ENCODE measurements at places on chromosomes 3 and 15.

DNA sequence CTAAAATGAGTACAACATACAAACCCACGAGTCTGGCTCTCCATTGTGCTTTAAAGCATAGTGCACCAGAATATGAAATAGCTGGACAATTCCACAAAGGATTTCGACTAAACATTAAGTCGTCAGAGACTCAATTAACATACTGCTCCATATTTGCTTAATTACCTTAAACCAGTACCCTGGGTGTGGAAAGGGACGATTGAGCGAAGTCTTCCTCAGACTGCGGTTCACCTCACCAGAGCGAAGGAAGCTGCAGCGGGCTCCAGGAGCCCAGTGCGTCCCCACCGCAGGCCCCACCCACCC is 218 bp upstream of the TRPC1 start:
- no peak for DNase-seq

DNA sequence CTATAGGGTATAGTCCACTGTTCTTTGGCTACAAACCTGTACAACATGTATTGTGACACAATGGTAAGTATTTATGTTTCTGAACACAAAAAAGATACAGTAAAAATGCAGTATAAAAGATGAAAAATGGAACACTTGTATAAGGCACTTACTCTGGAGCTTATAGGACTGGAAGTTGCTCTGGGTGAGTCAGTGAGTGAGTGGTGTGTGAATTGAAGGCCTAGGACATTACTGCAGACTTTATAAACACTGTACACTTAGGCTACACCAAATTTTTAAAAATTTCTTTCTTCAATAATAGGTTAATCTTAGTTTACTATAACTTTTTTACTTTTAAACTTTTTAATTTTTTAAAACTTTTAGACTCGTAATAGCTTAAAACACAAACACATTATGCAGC is 10.5 kb upstream of the PDZRN3 start:
- no peak for DNase-seq

DNA sequence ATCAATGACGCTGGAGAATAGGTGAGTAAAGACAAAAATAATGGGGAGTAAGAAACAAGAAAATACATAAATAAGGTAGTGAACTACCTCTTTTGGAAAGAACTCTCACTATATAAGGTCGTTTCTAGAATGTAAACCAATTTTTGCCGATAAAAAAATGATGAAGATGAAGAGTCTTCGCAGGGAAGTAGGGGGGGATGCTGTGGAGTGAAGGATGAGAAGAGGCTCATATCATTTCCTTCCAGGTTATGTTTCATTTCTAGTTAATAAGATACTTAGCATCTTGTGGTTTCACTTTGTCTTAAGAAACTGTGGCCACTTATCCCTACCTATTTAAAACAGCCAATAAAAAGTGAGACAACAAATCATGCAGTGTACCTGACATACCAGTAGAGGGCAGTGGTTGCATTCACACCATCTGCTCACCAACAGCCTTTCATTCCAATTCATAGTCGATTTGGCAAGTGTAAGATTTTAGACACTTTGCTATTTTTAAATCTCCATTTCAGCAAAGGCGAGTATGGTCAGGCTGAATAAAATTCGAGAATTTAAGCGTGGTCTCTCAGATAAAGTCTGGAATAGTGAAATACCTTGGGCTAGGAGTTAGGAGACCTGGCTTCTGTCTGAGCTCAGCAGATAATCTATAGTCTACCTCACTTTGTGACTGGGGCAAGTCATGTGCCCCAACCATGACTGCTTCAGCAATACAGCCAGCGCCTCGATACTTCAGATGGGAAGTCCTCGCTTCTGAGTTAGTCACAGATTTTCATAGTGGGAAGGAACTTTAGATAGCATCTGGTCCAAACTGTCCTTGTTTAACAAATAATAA is 28.9 kb upstream of the ICE2 start:
- peak; percentile 44 for DNase-seq

DNA sequence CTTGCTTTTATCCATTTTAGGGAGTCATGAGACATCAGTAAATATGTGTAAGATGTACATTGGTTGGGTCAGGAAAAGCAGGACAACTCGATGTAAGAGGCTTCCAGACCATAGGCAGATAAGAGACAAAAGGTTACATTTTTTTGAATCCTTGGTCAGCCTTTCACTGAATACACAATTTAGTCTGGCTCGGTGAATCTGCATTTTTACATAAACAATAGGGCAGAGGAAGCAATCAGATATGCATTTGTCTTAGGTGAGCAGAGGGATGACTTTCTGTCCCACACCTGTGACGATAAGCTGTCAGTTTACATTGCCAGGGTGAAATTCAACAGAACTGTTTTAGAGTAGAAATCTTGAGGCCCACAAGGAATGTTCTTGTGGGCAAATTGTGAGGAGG is 20.6 kb downstream of the NPAP1 start:
- no peak for DNase-seq

- DNase-seq, result peak; percentile 2
Observed at GRCh38 chr3:38805765-38806386, 10.1 kb downstream of the SCN10A start.

- DNase-seq, result no peak
Observed at GRCh38 chr15:51642696-51643095, 20.1 kb upstream of the DMXL2 start.

DNA sequence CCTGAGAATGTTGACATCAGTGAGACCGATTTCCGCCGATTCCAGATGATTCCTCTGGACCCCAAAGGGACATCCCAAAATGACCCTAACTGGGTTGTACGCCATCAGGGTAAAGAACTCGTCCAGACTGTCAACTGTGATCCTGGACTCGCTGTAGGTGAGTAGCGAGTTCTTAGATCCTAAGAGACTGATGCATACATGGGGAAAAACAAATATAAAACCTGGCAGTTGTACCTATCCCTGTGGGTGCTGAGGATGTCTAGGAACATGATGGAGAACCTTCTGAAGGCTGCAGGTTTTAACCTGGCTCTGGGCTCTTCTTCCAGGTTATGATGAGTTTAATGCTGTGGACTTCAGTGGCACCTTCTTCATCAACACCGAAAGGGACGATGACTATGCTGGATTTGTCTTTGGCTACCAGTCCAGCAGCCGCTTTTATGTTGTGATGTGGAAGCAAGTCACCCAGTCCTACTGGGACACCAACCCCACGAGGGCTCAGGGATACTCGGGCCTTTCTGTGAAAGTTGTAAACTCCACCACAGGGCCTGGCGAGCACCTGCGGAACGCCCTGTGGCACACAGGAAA is 12.3 kb downstream of the THBS1 start:
- no peak for DNase-seq

DNA sequence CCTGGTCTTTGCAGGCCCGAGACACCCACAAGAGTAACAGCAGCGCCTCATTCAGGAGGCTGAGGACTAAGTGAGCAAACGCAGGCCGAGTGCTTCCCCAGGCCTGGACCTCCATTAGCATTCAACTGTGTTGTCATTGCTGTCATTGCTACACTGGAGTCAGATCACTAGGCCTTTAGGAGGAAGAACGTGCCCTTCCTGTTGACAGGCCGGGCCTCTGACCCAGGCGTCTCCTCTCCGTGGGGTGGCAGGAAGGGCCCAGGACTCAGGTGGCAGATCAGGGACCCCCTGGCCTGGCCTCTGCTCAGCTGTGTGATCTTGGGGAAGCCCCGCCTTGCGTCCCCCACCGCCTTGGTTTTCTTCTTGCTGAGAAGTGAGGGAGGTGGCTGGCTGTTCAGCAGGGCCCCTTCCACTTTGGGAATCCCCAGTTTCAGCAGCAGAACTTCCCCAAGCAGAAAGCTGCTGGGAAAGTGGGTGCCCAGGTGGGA is 19.1 kb downstream of the ZDHHC19 start:
- no peak for DNase-seq

- DNase-seq, result no peak
Observed at GRCh38 chr3:24684506-24685023, 189.9 kb upstream of the THRB start.

DNA sequence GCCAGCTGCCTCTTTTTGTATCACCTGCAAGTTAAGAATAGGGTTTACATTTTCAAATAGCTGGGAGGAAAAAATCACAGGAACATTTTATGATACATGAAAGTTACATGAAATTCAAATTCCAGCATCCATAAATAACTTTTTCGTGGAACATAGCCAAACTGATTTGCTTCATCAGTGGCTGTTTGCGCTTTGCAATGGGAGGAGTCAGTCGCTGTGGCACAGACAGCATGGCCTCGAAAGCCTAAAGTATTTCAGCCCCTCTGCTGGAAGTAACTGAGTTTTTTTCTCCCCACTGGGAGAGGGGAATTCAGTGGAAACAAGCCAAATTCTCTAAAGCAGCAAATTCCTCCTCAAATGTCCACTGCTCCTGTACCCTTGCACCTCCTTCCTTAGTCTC is 271.9 kb downstream of the SUCLG2 start:
- DNase-seq, result no peak

DNA sequence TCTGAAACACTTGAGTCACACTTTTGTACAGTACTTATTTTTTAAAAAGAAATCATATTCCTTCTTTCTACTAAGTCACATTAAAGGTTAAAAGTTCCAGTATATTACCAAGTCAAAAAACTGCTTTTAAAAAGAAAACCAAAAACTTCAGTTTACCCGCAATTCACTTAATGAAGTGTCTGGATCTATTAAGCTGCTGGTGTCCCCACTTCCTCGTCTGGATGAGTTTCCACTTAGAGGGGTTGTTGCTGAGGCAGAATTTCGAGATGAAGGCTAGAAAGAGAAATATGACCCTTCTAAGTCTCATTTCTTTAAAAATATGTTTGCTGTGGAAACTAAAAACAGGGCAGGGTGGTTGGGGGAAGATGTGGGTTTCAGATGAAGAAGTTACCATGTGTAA is 79.7 kb downstream of the LRRFIP2 start:
- no peak for DNase-seq

Measured in putamen (tissue), 1 donor.